AG10803 (cell line): ENCODE measurements at places on chromosomes 12 and 14.

- peak; percentile 98 for DNase-seq
Observed at GRCh38 chr14:54730156-54730961, 163.4 kb downstream of the SAMD4A start.

DNA sequence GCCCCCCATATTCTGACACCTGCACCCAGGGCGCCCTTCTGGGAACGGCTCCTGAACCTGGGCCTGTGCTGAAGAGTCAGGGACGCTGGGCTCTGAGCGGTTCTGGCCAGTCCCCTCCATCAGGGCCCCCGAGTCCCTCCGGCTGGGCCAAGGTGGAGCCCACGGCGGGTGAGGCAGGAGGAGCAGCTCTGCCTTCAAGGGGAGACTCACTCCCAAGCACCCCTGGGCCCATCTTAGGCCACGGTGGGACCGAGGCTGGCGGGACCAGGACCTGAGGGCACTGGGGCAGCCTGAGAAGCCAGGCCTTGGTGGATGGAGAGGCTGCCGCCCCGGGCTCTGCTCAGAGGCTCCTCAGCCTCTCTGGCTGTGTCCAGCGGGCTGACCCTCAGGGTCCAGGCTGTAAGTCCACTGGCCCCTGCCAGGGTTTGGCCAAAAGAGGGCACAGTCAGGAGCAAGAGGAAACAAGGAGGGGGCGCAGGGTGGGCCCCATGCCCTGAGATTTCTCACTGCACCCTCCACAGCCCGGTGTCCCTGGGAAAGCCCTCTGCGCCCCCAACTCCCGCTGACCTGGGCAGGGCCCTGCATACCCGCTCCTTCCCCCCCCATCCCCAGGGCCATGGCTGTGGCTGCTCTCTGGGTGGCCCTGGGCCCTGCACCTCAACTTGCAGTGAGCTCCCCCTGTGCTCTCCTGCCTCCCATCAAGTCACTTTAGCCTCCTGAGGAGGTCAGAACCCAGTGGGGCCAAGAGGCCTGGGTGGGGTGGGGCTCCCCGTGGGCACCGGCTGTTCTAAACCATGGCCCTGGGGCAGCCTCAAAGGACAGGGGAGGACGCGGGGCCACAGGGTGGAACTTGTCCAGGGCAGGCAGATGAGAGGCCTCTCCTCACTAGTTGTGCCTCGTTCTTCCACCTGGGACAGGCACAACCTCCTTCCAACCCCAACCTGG is 266.4 kb upstream of the SFSWAP start:
- DNase-seq, result no peak

DNA sequence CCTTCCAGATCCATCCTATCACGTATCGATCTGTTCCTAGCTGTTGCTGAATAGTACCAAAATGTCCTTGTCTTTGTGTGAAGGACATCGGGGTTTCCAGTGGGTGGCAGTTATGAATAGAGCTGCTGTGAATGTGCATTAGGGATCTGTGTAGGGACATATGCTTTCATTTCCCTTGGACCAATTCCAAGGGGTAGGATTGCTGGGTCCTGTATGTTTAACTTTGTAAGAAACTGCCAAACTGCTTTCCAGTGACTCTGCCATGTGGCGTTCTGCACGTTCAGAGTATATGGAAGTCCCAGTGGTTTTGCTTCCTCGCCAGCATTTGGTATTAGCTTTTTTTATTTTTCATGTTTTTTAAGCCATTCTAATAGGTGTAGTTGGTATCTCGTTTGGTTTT is 28.6 kb downstream of the PACS2 start:
- no peak for DNase-seq

DNA sequence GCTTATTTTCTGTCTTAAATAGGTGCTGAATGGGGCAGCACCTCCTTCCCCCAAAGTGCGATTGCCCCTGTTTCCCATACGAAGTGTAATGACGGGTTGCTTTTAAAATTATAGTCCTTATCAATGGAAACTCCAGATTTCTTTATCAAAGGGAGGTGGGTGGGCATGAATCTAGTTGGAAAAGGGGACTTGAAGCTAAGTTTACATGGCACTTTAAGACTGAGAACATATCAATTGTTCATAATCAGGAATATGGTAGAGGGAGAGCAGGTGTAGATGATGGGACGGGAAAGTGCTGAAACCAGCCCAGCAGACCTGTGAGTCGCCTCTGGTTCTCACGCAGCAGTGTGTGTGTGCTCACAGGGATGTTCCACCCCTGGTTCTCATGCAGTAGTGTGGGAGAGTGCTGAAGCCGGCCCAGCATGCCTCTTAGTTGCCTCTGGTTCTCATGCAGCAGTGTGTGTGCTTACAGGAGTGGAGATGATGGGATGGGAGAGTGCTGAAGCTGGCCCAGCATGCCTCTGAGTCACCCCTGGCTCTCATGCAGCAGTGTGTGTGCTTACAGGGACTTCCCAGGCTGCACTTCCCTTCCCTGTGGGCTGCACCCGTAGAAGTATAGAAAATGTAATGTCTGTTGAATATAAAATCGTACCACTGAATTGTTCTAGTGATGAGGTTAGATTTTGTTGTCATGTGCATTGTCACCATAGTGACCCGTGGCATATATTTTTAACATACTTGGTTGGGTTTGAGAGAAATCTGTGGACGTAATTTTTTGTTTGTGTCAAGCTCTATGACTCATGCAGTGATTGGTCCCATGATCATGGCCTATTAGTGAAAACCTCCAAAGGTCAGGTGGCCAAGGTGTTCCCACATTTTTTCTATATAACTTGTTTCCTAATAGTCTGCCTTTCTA is 51.6 kb downstream of the GPATCH2L start:
- peak; percentile 71 for DNase-seq

DNA sequence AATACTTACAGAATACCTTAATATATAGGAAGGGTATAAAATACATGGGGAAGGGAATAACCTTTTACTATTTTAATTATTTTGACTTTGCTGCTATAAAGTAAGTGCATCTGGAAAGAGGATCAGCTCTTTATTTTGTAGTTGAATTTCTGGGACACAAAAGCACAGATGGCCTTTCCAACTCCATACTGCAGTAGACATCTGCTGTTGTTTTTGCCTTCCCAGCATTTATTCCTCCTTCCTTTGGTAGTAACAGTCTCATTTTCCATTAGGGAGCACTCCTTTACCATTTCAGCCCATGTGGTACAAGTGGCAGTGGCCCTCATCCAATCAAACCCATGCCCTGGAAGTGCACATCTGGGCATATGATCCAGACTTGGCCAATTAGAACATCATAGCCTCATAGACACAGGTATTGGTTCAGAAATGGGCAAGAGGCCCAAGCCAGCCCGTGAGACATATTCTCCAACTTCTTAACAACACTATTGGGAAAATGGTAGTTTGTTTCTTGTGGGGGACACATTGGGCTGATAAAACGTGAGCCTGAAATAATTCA is 64.8 kb upstream of the YARS2 start:
- DNase-seq, result no peak

GRCh38 chr12:7035463-7035862 is 17.2 kb upstream of the LPCAT3 start:
- DNase-seq, result no peak

DNA sequence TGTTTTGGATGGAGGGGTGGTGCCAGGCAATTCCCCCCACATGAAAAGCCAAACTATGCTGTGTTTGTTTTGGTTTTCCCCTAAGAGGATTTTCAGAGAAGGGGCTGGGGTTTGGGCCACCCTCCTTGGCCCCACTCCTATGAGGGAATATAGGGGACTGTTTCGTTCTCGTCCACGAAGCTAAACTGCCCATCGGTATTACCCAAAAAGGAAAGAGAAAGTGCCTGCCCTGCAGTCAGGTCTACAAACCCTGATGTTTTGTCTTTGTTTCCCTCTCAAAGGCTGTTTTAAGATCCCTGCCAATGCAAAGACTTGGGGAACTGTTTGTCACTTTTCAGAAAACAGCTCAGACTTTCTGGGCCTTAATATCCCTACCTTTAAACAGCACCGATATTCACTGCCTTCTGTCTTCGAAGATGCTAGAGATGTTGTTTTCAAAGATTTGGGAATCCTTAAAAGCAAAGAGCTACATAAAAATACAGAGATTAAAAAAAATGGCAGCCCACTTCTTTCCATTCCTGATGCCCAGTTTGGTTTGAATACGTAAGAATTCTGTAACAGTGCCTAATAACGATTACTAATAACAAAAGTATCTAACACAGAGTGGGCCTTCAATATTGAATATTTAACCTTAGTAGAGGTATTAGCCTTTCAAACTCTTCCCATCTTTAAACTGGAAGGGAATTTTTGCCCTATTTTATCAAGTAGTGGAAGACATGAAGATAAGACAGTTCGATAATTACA is 518.4 kb downstream of the MED13L start:
- no peak for DNase-seq

DNA sequence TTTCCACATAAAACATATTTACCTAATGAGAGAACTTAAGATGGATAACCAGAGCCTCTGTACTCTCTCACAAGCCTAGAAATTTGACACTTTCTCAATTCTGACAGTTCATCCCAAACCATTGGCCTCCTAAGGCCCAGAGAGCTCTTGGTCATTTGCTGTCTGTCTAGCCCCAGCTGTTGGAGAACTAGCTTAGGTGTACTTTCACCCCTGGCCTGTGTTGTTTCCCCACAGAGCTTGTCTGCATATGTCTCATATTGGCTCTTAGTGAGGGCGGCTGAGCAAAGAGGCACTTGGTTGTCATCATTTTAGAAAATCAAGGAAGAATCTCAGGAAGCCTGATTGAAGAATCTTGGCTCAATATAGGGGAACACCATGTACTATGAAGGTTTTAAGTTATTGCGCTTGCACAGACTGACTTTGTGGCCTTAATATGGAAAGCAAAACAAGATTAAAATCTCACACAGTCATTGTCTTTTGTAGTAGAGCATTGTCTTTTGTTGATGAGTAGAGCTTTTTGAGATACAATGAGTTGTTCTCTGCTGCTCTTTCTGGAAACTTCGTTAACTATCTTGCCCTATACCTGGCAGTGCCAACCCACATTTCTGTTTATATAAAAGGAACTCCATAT is 324.6 kb downstream of the RAD51B start:
- peak; percentile 37 for DNase-seq

DNA sequence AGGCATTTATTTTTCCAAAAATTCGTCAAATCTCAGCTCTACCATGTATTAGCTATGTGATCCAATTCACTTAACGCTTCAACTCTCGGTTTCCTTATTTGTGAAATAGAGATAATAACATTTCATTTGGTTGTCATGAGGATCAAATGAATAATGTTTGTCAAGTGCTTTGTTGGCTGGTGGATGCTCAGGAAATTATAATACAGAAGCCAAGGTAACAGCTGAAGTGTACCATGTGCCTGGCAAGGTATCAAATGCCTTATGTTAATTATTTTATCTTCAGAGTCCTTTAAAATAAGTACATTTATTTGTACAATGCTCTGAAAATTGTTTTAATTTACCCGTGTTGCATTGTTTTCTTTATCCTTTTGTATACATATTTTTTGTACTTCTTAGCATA is 6.1 kb upstream of the PRKCH start:
- no peak for DNase-seq

DNA sequence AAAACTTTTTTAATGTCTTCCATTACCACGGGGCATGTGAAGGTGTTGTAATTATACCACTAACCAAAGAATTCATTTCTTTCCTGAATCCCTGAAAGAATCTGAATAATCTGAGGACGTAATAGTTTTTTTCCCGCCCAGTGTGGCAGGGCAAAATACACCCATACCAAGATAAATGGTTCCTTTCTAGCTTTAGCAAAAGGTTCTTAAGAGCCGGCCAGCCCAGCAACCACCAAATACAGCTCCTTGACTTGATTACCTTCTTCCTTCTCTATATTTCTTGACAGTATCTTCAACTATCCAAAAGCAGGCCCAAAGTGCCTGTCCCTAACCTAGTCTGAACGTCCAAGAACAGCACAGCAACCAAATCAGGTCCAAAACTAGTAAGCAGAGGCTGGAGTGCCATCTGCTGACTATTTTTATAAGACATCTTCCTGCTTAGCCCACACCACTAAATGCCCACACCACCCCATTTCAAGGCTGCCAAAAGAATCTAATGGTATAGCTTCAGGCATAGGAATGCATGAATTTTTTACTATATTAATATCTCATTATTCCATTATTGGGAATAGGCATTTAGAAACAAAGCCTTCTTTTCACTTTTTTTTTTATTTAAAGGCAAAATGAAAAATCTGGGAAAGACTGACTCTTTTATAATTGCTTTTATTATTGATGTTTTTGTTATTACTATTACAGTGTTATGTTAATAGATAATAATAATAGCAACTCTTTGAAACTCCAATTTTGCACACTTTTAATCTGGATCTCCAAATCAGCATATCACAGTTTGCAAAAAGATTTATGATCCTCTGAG is 524.4 kb downstream of the MED13L start:
- peak; percentile 78 for DNase-seq

- DNase-seq, result no peak
Observed at GRCh38 chr12:130354407-130354806, 16.7 kb downstream of the PIWIL1 start.

DNA sequence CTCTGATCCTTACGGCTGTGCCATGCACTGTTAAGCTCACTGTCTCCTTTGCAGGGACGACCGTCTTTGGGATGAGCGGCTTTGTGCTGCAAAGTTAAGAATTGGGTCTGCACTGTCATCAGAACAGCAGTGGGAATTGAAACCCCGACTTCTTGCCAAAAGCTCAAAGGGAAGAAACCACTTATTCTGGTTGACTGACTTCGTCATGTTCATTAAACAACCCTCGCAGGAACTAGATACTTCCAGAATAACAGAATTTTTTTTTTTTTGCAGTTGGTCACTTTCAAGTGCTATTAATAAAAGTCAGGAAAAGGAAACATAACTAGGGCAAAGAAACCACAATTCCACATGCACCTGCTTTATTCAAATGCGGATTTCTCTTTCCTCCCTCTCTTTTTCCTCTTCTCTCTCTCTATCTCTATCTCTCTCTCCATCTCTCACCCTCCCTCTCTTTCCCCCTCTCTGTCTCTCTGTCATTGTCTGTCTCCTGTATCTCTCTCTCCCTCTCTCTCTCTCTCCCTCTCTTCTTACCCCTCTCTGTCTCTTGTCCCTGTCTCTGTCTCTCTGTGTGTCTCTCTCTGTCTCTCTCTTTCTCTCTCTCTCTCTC is 12.3 kb upstream of the GLT1D1 start:
- no peak for DNase-seq

GRCh38 chr12:32702946-32703345 is 23.8 kb downstream of the DNM1L start:
- DNase-seq, result no peak

DNA sequence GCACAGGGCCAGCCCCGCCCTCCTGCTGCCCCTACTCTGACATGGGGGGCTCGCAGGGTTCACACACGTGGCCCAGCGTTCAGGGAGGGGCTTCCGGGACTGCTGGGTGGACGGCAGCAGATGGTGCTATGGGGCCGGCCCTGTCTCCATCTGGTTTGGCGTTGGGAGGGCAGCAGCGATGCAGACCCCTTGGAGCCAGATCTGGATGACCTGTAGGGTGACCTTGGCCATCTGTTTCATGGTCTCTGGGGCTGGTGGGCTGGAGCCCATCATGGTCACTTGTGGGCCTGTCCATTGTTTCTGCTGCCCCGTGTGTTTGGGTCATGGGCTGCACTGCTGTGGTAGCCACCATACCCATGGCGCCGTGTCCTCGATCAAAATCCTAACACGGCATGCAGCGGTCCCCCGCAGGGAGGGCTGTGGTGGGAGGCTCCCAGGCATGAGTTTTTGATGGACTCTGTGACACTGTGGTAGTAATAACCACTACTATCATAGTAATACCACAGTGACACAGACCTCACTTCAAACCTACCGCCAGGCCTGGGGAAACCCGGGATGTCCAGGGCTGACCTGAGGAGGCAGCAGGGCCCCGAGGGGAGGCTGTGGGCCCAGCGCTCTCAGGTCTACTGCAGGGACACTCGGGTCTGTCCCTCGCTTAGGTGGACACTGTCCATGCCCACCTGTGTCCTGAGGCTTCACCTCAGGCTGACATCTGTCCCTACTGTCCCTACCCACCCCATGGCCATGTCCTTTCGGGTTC is 359.4 kb downstream of the TMEM121 start:
- no peak for DNase-seq

GRCh38 chr12:68335462-68335861 is 3.3 kb upstream of the MDM1 start:
- DNase-seq, result no peak
